DMS79 treated with DMSO at 0.1 percent for 48 hours (cell line): ENCODE measurements at places on chromosomes 11 and 22.
A peak's percentile ranks its signal among the peaks of the same experiment; 100 is the strongest.

GRCh38 chr11:29263971-29264682 is 752.7 kb downstream of the KCNA4 start:
- DNase-seq, result no peak

- no peak for DNase-seq
These were observed 10.2 kb upstream of the CBX6 start for GRCh38 chr22:38881997-38882879.

DNA sequence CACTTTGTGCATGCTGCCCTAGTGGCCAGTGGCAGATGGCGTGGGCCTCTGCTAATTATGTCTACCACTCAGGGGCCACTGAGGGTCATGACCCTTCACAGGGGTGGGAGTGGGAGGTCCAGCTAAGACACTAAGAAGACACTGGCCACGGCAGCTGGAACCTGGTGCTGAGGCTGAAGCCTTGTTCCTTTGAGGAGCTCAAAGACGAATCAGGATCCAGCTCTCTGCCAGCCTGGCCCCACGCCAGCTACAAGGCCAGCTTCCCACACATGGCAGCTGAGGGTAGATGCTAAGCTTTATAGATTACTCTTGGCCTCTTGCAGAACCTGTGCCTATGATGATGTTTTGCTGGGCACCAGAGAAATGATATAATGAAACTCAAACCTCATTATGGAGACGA is 226.3 kb downstream of the DSCAML1 start:
- DNase-seq, result peak; percentile 77

DNA sequence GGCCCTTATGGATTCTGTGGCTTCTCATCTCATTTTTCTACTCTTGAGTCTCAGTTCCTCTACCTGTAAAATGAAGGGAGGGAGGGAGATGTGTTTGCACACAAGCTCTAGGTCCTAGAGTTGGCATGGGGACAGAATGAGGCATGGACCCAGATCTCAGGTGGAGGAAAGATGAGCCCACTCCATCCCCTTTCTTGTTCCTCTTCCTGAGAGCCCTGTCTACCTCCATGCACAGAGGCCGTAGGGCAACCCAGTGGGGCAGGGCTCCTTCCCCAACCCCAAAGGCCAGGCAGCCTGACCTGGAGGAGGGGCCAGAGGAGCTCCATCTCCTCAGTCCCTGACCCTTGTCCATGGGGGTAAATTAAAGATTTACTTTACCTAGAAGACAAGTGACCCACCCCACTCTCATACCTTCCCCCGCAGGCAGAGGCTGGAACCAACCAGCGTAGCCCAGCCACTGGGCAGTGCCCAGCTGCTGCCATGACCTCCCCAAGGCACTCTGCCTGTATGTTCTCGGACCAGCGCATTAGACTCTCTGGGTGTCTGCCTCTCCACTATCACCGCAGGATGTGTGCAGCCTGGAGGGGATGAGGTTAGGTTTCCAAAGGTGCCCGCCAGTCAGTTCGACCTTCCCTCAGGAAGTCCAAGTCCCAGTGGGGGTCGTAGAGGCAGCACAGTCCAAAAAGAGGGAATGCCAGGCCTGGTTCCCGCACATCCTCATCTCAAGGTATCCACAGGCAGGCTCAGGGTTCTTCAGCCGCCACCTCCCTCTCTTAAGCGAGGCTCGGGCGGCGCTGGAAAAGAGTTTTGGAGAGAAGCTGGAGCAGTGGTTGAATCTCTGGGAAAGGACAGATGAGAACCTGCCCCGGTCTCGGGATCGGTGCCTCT is 3.0 kb downstream of the SMTN start:
- DNase-seq, result no peak

DNA sequence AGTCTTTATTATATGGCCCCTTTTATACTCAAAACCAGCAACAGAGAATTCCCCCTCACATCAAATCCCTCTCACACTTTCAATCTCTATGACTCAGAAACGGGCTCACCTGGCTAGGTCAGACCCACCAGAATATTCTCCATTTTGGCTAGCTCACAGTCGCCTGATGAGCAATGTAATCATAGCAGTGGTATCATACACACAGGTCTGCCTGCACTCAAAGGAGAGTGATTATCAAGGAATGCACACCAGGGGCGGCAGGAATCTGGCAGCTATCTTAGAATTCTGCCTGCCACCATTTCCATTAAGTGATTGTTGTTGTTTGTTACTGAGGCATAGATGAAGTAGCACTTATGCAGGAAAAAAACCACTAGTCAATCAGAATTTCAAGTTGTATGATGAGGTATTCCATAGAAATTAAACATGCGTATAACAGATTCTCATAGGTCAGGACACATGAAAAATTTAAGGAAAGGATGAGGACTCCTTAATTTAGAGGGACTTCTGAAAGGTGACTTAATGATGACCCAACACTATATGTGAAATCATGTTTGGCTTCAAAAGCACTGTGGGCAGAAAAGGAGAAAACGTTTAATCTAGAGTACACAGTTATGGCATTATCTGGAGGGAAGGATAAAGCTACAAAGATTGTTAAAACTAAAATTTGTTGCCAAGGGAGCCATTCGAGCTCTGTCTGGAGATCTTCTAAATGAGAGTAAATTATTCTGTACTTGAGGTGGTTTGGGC is 185.8 kb upstream of the DDI1 start:
- no peak for DNase-seq

DNA sequence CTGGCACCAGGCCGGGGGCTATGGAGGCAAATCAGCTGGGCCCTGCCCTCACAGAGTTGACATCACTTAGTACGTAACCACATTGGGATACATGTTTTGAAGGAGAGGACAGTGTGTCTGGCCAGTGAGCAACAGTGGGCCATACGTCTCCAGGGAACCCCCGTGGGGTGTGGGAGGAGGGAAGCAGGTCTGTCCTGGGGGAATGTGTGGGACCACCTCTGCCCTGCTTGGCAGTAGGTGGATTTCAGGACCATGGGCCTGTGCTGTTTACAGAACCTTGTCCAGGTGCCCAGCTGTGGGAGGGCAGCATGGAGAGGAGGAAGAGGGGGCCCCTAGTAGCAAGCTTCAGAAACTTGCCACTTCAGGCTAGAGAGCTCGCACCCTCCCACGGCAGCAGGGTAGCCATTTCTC is 21.0 kb downstream of the P2RY2 start:
- DNase-seq, result no peak

- no peak for DNase-seq
These were observed 17.8 kb downstream of the PRR5 start for GRCh38 chr22:44719586-44720368.

DNA sequence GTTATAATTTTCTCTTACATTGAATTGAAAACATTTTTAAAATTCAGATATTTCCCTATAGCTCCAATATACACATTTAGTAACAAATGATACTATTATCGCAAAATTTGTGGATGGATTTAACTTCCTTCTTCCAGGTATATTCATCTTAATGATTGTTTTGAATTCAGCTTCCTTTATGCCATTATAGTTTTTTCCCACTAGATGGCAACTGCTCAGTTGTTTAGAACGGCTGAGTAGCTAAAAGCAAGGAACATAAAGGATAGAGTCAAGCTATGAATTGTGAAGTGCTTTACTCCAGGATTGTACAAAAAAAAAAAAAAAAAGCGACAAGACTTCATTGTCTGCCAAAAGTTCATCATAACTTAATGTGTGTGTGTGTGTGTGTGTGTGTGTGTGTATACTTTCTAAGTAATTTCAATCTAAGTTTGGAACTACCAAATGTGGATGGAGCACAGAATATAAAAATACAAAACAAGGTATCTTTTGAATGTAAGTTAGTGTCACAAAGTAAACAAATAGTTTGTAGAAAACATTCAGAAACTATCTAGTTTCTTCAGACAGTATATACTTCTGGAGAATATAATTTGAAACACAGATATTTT is 846.4 kb downstream of the DLG2 start:
- DNase-seq, result no peak

GRCh38 chr11:2380807-2381350 is 3.8 kb downstream of the CD81 start:
- DNase-seq, result no peak

DNA sequence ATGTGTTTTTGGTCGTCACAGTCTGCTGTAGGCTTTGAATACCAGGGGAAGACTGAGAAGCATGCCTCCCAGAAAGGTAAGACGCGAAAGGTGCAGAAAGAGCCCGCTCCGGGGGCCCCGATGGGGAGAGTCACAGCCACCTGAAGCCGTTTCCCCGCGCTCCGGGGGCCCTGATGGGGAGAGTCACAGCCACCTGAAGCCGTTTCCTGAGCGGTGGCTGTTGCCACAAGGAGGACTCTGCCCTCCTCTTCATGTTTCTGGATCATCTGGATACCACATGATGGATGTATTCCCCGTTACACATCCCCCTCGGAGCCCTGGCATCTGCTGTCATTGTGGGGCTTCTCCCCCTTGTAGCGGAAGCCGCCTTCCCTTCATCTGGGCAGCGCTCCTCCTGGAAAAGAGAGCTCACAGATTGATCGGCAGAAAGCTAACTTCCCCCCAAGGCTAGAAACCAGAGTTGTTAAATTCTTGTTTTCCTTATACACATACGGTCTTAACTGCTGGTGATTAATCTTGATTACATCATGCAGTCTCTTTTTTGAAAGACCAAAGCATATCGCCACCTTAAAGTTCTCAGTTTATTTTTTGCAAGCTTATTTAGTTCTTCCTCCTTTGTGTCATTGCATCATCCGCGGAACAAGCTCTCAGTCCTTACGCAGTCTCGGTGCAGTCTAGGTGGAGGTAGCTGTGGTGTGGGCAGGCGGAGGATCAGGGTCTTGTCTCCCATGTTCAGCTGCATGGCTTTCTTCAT is 17.5 kb downstream of the CTTN start:
- DNase-seq, result no peak

DNA sequence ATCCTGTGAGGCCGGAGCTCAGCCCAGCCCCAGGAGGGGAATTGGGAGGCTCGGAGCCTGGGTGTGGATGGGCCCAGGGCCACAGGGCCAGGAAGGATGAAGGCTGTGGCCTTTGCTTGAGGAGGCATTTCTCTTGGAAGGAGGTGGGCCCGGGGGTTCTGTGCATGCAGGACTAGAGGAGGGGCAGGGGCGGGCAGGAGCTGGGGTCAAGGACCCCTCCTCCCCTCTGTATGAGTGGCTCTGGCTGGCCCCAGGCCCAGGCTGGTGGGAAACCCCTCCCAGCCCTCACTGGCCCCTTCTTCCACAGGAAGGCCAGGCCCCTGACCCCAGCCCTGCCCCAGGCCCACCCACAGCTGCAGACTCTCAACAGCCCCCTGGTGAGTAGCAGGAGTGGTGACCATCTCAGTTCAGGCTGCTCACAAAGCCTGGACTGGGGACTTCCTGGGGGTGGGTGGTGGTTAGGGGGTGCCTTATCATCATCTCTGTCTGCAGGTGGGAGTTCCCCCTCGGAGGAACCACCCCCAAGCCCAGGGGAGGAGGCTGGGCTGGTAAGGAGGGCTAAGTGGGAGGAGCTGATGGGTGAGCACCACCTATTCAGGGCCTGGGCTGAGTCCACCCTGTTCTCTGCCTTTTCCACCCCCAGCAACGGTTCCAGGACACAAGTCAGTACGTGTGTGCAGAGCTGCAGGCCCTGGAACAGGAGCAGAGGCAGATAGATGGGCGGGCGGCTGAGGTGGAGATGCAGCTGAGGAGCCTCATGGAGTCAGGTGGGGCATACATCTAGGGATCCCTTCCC is 6.0 kb downstream of the KCNK7 start:
- DNase-seq, result no peak
